ENCODE measurements at places on chromosomes 13 and 19. TPM values are rescaled to one million over a fixed set of nuclear protein-coding genes. Genes with fewer than 3 reads are reported as not detected.

Gene ZNF415
- total RNA-seq, result 13.7 TPM

Gene PDCD2L
- total RNA-seq, result 7.5 TPM

Gene POU2F2
- under 0.01 TPM for total RNA-seq

Gene KCNC3
- 0.09 TPM for total RNA-seq

Gene CACNG6
- 0.83 TPM for total RNA-seq

Gene NRTN
- total RNA-seq, result 0.14 TPM

Gene ATP4B
- total RNA-seq, result not detected
